Activated T-cell treated with anti-CD3 and anti-CD28 coated beads, Interleukin-2, amount 50 U/mL, for 48 hours (primary cell): ENCODE measurements at places on chromosomes 11 and 22.
A peak's percentile ranks its signal among the peaks of the same experiment; 100 is the strongest.

DNA sequence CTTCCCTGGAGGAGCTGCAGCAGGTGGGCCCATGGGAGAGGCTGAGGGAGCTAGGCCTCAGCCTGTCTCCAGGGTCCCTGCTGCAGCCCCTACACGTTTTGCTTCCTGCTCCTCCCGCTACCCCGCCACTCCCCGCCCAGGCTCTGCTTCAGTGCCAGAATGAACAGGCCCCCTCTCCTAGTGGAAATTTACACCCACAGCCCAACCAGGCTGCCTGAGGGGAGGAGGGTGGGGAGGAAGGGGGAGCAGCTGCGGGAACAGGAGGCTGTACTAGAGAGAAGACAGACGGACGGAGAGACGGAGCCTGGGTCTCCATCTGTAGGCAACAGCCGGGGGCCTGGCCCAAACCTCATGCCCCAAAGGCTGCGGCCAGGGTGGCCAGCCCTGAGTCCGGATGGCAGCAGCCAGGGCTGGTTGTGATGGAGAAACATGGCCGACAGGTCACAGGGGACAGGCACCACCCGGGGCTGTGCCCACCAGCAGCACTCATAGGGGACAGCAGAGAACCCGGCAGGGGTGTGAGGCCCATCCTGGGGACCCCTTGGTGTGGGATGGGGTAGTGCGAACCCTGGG is 20.6 kb downstream of the FLRT1 start:
- DNase-seq = no peak

DNA sequence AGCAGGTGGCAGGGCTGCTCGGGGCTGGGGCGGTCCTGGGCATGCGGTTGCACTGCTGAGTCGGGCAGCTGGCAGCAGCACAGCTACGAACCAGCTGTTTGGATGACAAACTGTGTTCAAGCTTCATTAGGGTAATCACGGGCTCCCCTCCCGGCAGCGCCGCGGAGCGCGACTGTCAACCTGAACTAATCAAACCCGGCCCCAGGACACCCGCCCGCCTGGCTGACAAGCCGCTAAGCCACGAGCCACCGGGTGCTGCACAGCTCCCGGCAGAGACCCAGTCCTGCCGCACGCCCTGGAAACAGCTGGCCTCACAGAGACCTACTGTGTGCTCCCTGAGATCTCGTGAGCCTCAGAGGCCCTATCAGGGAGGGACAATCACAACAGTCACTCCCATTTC is 60.6 kb upstream of the TCF20 start:
- no peak for DNase-seq

GRCh38 chr11:76666408-76666807 is 4.1 kb downstream of the LRRC32 start:
- no peak for DNase-seq

- DNase-seq = no peak
These were observed 86.5 kb downstream of the MYEOV start for GRCh38 chr11:69380451-69380901.

DNA sequence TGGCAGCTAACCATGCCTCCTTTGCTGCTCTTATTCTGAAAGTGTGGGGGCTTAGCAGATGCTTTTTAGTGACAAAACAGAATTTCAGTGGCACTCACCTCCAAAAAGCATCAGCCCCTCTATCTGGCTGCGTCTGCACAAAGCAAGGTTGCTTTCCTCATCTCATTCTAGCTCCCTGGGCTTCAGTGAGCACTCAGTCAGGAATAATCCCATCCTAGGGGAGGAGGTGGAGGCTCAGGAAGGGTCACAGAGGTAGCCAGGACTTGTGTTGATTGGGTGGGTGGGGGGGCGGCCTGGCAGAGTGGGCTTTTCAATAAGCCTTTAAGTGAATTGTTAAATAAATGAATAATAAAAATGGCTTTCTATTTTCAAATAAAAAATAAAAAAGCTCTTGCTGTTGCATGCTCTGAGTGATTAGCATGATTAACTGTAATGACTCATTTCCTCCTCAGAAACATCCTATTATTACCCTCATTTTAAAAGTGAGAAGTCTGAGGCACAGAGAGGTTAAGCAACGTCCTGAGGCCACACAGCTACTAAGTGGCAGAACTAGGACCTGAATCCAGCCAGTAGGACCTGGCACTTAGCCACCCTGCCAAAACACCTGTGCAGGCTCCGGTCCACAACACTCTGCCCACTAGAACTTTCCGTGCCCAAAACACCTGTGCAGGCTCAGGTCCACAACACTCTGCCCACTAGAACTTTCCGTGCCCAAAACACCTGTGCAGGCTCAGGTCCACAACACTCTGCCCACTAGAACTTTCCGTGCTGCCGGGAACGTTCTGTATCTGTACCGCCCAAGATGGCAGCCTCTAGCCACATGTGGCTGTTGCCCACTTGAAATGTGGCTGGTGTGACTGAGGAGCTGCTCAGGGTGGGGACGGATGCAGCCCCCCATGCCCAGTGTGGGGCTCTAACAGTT is 5.5 kb downstream of the B3GAT1 start:
- no peak for DNase-seq

DNA sequence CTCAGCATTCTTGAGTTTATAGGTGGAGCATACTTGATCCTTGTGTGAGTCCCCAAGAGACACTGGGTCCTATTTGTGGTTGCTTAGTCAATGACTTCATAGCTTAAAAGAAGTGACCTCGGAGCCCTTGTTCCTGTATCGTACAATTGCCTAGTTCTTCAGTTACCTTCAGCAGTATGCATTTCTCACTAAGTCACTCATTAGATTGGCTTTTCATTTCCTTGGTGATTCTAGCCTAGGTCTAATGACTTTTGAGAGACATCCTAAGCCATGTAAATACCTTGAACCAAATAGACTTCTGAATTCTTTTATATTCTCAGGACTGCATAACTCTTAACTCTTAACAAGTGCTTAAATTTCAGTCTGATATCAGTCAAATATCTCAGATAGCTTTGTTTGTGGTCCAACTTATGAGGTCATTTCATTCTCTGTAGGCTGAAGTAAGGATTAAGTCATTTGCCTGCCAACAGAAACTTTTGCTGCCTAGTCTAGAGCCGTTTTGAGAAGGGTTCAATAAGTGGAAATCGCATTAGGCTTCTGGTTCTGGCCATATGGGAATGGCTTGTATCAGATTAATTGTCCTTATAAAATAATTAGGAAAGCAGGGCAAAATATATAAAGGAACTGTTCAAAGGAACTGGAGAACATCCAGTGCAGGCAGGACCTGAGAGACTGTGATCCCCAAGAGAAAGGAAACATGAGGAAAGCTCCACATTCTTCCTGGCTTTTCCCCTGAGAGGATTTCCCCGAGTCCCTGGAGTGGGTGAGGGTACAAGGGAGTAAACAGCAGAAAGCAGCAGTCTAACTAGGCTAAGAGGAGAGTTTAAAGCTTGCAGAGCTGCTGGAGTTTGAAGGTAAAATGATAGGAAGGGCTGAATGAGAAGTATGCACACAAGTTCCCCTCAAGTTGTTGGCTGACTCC is 39.9 kb downstream of the TRAF6 start:
- DNase-seq = no peak

GRCh38 chr11:91664521-91664920 is 560.1 kb upstream of the FAT3 start:
- no peak for DNase-seq

- DNase-seq = no peak
These were observed 36.9 kb upstream of the POLA2 start for GRCh38 chr11:65224930-65225278.

- no peak for DNase-seq
These were observed 4.7 kb downstream of the LRRC10B start for GRCh38 chr11:61513143-61513765.

GRCh38 chr11:15569305-15570025 is 454.7 kb downstream of the INSC start:
- no peak for DNase-seq

DNA sequence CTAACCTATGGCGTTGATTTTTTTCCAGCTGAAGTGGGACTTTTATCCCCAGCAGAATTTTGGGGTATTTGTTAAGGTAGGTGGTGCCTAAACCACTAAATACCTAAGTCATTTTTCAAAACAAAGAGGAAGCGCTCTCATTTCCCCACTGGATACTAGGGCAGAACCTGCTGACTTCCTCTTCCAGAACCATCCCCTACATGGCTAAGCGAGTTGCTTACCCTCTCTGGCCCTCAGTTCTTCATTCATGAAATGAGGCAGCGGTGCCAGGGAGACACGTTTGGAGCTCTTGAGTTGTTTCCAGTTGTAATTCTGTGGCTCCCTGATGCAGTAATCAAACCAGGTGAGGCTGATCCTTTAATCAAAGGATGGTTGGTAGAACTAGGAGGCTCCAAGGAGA is 10.0 kb upstream of the MTMR3 start:
- DNase-seq = no peak

- no peak for DNase-seq
These were observed 513.6 kb downstream of the METTL15 start for GRCh38 chr11:28621753-28622152.

DNA sequence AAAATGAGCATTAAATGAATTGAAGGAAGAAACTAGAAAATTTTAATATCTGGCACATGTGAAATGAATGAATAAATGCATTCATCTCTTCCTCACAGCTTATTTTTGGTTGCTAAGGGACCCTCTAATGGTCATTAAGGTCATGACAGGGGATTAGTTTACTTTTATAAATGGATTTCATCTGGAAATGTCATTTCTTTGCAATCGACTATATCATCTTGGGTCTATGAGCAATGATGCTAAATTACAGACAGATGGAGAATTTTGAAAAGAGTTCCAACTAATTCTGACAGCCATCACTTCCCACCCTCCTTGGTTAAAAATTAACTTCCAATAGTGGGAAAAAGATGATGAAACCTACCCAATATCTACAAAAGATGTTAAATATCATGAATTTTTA is 98.0 kb downstream of the KIF18A start:
- DNase-seq = no peak

DNA sequence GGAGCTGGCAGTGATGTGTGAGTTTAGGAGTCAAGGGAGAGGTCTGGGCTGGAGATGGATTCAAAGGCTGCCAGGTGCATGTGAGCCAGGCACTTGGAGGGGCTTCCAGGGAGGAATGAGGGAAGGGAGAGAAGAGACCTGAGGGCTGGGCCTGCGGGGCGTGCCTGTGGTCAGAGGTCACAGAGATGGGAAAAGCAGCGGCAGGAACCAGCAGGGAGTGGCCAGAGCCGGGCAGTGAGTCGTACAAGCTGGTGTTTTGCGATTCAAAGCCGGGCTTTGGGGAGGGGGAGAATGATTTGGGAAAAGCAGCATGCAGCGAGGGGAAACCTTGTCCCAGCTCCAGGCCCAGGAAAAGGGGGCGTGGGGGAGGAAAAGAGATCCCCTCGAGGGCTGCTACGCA is 96.9 kb upstream of the RTL6 start:
- no peak for DNase-seq

DNA sequence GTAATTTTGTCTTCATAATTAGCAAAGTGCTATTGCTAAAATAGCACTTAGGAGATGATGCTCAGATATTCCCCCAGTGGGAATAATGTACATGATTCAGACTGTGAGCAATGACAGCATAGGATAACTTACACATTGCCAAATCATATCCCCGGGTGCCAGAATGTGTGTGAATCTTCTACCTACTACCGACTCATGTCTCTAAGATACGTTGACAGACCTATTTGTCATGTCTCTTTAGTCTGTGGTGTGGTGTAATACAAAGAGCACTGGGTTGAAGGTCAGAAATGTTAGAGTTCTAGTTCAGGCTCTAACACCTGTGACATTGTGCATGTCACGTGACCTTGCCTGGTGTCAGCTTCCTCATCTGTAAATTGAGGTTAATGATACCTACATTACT is 31.0 kb upstream of the PICALM start:
- DNase-seq = no peak

GRCh38 chr22:48557473-48557872 is 1270.2 kb downstream of the BRD1 start:
- no peak for DNase-seq

- DNase-seq = no peak
These were observed 59.0 kb downstream of the TMPRSS5 start for GRCh38 chr11:113647108-113647507.

- DNase-seq = no peak
These were observed 39.1 kb downstream of the MYO7A start for GRCh38 chr11:77167111-77167626.

GRCh38 chr11:13352711-13353110 is 75.1 kb downstream of the BMAL1 start:
- DNase-seq = no peak

GRCh38 chr22:28344918-28345703 is 334.5 kb downstream of the TTC28 start:
- DNase-seq = no peak

GRCh38 chr22:35838855-35839576 is 121.3 kb downstream of the APOL5 start:
- DNase-seq = no peak

DNA sequence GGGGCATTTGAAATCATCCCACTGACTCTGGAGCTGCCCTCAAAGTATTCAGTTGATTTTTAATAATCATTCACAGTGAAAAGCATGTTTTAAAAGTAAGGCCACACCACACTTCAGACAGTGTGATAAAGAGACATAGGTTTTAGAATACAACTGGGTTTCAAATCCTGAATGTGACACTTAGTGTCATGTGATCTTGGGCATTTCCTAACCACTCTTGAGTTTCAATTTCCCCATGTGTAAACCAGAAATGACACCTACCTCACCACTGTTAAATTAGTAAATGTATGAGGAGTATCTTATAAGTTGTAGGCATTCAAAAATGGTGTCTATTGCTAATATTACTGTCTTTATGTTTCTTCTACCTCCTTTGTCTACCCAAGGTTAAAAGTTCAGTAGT is 5.4 kb downstream of the TMEM123 start:
- DNase-seq = no peak

GRCh38 chr11:73989156-73989555 is 6.5 kb upstream of the UCP2 start:
- no peak for DNase-seq

GRCh38 chr11:112584672-112585071 is 324.0 kb upstream of the PLET1 start:
- DNase-seq = peak; percentile 20

DNA sequence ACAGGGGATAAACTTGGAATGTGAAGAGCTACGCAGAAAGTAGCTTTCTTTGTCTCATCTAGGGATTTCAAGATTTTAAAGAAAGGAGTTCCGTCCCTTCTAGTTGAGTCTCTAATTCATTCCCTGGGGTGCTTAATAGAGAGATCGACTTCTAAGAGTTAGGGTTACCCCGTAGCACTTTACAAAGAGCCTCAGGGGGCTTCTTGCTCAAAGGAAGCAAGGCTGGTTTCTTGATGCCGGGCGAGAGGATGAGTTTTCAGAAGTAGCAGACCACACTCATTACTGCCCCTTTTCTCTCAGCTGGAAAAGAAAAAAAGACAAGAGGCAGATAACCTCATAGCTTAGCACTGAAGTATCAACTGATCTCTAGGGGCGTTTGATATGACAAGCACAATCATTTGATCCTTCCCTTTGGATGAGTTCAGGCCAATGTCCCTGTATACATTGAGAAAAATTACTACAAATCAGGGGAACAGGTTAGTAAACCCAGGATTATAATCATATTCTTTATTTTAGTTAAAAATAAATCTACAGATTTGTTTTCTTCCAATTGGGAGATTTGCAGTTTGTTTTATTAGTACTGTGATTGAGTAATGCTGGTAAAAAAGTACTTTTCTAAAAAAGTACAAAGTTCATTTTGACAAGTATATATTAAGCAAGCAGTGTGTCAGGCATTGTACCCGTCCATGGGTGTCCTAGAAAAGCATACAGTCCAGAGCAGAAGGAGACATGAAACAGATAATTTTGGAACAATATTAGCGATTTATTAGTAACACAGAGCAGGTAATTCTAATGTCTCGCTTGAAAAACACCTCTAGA is 18.7 kb downstream of the ELMOD1 start:
- no peak for DNase-seq
